ENCODE measurements at places on chromosomes 2 and 18.

- no peak for DNase-seq
These were observed 158.6 kb downstream of the PIK3C3 start for GRCh38 chr18:42113529-42114191.

DNA sequence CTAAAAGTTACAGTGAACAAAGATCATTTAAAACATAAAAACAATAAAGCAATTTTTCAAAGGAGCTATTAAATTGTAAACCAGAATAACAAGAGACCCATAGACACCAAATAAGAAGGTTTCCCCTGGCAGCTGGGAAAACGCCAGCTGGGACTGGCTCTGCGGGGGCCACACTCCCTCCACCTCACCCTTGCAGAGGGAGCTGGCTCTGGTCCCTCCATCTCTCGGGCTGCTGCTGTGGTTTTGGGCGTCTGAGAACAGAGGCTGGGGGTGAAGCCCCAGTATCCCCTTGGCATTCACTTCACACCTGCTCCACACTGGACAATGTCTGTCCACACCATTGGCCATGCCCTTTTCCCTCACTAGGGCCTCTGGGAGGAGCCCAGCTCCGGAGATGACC, 62.1 kb upstream of the OTOS start:
- DNase-seq = no peak

GRCh38 chr18:5285326-5285725, 10.2 kb downstream of the ZBTB14 start:
- DNase-seq = no peak

DNA sequence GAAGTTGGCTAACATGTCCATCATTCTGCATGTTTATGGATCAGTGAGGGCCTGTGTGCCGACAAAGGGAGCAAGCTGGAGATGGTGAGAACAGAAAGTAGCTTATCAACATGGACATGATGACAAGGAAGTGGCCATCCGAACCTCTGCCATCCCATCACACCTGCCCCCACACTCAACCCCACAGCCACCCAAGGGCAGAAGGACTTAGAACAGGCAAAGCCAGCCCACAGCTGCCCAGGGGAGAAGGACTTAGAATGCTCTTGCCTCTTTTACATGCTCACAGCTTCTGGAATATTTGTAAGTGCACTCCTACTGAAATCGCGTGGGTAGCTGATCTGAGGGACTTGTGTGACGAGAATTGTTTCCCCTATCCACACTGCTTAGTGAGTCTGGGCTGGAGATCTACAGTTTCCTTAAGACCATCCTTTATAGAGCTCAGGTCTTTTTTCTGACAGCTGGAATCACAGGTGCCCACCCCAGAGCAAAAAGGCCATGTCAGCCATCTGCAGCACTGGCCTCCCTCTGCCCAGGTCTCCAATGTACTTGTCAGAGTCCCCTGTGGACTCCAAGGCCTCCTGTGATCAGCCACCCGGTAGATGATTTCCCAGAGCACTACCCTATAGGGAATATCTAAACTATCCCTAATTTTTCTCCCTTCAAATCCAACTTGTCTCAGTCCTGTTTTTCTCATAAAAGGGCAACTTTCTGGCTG, 154.1 kb downstream of the SMAD7 start:
- no peak for DNase-seq

DNA sequence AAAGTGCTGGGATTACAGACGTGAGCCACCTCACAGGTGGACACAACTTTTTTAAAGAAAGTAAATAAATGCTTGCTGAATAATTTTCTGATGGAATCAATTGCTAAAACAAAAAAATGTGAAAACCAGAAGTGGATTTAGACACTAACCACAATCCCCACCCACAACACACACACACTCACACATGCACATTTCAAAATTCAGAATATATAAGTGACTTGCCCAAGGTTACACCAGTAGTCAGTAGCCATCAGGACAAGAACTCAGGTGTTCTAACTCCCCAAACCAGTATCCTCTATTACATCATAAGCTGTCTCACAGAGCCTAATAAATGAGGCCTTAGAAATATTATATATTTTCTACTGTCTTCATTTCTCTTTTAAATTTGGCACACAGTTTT, 1923.6 kb upstream of the PIK3C3 start:
- DNase-seq = no peak

GRCh38 chr2:20229322-20230113, 4.6 kb upstream of the SDC1 start:
- no peak for DNase-seq

- DNase-seq = no peak
These were observed 107.8 kb upstream of the TPO start for GRCh38 chr2:1305342-1306013.

GRCh38 chr2:63790491-63790890, 51.2 kb upstream of the UGP2 start:
- DNase-seq = no peak

GRCh38 chr2:219783359-219783975, 156.0 kb downstream of the SLC4A3 start:
- no peak for DNase-seq

- no peak for DNase-seq
These were observed 88.8 kb downstream of the STK39 start for GRCh38 chr2:168158586-168158985.

DNA sequence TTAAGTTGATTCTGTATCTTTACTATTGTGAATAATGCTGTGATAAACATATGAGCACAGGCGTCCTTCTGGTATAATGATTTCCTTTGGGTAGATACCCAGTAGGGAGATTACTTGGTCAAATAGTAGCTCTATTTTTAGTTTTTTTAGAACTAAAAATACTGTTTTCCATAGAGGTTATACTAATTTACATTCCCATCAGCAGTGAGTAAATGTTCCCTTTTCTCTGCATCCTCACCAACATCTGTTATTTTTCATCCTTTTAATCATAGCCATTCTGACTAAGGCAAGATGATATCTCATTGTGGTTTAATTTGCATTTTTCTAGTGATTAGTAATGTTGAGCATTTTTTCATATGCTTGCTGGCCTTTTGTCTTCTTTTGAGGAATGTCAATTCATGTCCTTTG, 35.1 kb downstream of the PMS1 start:
- no peak for DNase-seq

DNA sequence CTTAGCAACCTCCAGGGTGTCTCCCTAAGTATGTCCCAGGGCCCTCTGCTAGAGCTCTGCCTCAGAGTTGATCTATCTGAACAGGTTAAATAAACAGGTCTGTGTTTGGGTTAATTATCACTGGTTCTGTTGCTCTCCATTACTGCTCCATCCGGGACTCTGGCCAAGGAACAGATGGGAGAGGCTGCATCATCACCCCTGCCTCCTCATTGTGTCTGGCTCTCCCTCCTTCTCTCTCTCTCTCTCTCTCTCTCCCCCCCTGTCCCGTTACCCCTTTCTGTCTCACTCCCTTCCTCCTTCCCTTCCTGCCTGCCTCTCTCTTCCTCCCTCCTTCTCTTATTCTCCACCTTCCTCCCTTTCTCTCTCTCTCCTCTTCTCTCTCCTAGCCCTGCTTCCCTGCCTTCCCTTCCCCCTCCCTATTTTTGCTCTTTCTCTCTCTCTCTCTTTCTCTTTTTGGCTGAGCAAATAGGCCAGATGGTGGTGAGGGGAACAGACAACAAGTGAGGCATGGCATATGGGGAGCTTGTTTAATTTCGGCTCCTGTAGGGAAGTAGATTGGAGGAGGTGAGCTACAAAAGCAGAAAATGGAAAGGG, 62.1 kb downstream of the SETBP1 start:
- DNase-seq = no peak

DNA sequence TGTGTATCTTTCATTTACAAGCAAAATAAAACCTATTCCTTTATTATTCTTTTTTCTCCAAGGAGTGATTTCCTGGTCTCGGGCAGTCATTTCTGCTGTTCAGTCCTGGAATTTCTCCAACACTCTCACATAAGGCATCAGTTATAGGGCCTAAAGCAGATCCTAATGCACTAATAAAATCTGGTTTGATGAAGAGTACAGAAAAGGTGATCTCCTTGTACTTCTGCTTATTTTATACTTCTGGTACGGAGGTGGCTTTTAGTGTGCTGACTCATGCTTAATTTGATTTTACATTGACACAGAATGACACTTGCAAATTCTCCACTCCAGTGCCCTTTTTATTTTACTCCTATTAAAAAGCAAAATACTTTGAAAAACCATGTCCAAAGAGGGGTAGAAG, 157.4 kb downstream of the DOK6 start:
- no peak for DNase-seq

GRCh38 chr2:123656590-123656989, 368.5 kb upstream of the CNTNAP5 start:
- no peak for DNase-seq

- no peak for DNase-seq
These were observed 321.3 kb downstream of the PID1 start for GRCh38 chr2:228949831-228950230.

DNA sequence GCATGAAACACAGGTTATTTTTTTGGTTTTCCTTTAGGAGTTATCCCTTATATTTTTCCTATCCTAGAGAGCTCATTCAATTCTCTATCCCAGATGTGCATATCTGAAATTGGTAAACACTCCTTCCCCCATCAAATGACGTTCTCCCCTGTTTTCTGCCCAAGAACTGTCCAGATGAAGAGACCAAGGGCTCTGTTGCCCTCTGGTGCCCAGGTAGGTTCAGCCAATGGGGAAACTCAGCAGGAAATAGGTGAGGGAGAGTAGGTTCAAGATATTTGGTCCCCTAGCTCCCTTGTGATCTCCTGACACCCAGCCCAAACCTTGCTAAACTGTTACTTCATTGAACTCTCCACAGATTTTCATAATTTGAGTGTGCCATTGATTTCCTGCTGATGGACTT, 14.1 kb upstream of the INO80C start:
- no peak for DNase-seq

GRCh38 chr18:79355433-79356335, 40.0 kb upstream of the NFATC1 start:
- no peak for DNase-seq

- DNase-seq = no peak
These were observed at the start of gene SYT4 for GRCh38 chr18:43277164-43277600. TSS of gene SYT4 (minus strand) at chr18:43277490. CDS start at chr18:43277281, 209 bp downstream.

DNA sequence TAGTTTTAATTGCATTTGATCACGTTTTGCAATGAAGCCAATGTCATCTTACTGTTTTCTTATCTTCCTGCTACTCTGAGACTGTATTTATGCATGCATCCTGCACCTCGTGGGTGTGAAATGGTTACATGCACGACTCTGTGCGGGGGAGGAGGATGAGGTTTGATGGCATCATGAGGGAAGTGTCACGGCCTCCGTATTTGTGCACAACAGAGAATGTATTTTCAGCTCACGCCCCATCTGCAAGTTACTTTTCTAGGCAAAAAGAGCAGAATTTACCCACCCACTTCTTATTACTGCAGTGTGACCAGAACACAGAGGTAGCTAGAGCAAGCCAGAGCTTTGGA, 145.1 kb downstream of the TDRD15 start:
- DNase-seq = no peak

DNA sequence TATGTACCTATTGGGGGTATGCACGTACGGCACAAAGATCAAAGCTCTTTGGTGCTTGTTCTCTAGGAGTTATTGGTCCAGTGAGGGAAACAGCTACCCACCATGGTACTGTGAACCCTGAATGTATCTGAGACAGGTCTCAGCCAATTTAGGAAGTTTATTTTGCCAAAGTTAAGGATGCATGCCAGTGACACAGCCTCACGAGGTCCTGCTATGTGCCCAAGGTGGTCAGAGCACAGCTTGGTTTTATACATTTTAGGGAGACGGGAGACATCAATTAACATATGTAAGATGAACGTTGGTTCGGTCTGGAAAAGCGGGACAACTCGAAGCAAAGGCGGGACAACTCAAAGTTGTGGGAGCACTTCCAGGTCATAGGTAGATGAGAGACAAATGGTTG, 75.8 kb downstream of the SOWAHC start:
- no peak for DNase-seq

GRCh38 chr18:66560094-66560493, 43.8 kb downstream of the CDH19 start:
- no peak for DNase-seq

DNA sequence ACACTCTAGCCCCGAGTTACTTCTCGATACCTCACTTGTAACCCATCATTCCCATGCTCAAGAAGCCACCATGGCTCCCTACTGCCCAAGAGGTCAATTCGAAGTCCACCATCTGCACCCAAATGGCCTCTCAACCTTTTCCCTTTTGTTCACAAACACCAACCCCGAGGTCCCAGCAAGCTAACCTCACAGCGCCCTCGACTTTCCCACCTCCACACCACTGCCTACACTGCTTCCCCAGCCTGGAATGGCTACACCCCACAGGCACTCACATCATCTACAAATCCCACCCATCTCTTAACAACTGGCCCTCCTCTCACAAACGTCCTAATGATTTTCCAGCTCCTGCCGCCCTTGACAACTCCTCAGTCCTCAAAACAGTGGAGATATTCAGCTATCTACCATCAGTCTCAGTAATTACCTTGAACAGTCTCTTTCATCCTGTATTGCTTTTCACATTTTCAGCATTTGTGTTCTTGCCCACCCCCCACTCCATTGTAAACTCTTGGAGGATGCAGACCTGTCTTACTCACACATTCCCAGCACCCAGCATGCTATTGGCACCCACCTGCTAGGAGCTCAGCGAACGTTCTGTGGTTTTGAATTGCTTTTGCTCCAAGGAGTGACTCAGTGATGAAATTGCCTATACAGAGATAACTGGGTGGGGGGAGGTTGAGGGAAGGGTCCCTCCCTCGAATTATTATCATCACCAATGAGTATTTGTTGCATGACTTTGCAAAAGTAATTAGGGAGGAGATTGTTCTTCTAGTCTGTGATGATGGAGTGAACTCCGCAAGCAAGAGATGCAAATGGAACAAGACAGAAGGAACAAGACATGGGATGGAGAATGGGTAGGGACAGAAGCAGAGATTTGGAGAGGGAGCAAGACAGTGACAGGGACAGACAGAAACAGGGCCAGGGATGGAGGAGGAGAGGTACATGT, 106.8 kb downstream of the CYP26B1 start:
- DNase-seq = no peak

DNA sequence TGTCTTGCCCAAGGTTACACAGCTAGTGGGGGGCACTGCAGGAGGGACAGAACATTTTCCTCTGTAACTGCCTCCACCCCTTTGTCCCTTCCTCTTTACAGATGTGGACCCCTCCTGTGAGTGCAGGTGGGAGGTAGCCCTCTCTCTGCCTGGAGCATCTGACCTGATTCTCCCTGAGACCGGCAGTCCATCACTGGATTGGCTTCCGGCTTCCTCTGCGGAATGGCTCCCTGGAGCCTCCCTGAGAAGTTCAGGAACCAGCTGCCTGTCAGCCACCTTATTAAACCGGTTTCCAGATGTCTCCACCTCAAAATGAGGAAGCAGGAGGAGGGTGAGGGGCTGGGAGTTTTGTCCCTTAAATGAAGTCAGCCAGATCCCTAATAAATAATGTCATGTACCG, 67.3 kb upstream of the TNP1 start:
- no peak for DNase-seq

- DNase-seq = no peak
These were observed 19.3 kb upstream of the CSRNP3 start for GRCh38 chr2:165450156-165450555.

All from effector memory CD4-positive, alpha-beta T cell (primary cell).